ENCODE measurements at places on chromosomes 11 and 22. TPM values are rescaled to one million over a fixed set of nuclear protein-coding genes. Genes with fewer than 3 reads are reported as not detected.

Gene TBRG1
- total RNA-seq, result 30.0 TPM

- peak; percentile 40 for DNase-seq
Measured at GRCh38 chr11:71484248-71485062, 31.5 kb downstream of the NADSYN1 start.

DNA sequence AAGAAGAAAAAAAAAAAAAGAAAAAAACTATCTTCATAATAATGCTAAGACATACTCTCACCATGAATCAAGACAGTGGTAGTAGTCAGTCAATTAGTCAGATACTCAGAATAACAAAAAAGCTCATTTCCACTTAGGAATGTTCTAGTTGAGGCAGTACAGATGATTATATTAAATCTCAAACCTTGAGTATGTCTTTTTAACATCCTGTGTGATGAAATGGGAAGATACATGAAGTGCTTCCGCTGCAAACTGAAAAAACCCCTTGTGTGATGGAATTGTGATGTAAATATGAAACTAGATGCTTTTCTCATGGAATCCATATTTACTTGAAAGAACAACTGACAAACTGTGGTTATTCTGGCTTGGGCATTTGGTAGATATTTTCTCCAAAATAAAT is 13.7 kb downstream of the AMOTL1 start:
- DNase-seq, result no peak

GRCh38 chr11:66336234-66337102 is at the start of gene RIN1:
RIN1 (minus strand) TSS chr11:66336434; CDS start chr11:66336402, 32 bp downstream.
- DNase-seq, result peak; percentile 83

Gene GRK3
- total RNA-seq, result 9.6 TPM

DNA sequence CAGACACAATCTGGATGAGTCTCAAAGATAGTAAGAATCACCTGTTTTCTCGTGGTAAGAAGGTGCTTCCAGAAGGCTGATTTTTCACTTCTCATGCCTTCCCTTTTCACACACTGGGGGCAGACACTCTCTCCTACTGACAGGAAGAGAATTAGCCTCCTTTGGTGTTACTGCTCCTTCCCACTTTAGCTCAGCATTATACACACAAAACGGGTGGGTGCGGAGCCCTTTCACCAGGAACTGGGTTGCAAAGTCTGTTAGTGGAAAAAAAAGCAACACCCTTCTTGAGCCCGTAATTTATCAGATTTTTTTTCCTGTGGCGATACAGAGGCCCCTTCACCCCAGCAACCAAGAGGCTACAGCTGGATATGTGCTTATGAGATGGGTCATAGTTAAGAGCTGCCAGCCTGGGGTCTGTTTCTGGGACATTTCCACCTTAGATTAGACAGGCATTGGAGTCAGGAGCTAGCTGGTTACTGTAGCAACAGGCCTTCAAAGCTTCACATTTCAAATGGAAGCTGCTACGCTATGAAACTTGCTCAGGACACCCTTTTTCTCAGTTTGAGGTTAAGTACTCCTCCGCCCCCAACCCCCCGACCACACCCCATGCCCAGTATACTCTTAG is 48.1 kb downstream of the SNX19 start:
- DNase-seq, result no peak

DNA sequence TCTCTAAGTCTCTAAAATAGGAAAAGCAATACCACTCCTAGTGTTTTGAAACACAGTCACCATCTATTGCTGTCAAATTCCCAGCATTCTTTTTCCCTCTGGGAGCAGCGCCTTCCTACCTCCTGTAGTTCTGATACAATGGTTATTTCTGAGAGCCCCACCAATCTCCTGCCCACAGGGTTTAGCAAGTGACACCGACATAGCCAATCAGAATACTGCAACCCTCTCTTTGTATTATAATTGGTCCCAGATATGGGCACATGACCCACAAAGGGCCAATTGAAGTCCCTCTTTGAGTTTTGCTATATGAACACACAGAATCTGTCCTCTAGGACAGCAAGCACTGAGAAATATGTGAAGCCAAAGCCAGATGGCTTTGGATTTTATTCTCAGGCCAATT is 16.9 kb upstream of the ARHGAP42 start:
- DNase-seq, result no peak

Gene WNT11
- 1.1 TPM for total RNA-seq

GRCh38 chr11:126483621-126484195 is 128.2 kb downstream of the ST3GAL4 start:
- peak; percentile 11 for DNase-seq

DNA sequence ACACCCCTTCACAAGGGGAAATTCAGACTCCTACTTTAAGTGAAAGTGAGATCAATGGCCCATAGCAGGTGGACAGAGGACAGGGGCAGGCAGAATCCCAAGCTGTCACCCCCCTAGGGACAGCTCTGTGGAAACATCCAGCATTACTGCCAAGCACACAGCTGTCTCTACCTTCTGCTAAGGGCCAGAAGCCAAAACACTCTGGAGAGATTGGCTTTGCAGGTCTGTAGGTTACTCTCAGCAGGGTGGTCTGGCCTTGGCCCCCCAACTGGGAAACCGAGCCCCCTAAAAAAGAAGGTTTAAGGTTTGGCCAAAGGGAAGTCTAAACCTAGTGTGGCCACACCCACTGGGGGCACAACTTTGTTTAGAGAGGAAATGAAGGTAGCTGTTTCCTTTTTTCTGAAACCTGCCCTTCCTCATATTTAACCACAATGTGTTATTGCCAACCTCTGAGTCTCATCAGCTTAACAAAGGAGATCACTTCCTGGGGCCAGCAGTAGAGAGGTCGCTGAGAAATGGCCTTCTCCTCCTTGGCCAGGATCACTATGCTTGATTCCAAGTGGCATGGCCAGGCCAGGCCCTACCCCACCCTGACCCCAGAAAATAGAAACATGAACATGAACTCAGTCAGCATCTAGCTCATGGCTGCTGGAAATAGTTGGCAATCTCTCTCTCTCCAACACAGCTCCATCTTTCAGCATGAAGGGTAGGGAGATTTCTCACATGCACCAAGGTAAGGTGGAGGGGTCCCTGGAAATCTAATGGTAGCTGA is 25.9 kb upstream of the SCARF2 start:
- no peak for DNase-seq

Gene C2CD2L
- total RNA-seq, result 8.0 TPM

Data from sigmoid colon (tissue), 7 donors.